ENCODE measurements at places on chromosomes 5 and 9. TPM values are rescaled to one million over a fixed set of nuclear protein-coding genes. Genes with fewer than 3 reads are reported as not detected.

- H3K4me3 ChIP-seq: no peak overlapping the region
- H3K36me3 ChIP-seq: no peaks in the 10 kb centered on the region
- H3K4me1 ChIP-seq: peaks cover 4% of the 10 kb centered on the region
- no peaks in the 10 kb centered on the region for H3K27me3 ChIP-seq
- no peak overlapping the region for H3K27ac ChIP-seq
Observed at GRCh38 chr9:90958328-90958727, 156.7 kb downstream of the SYK start.

DNA sequence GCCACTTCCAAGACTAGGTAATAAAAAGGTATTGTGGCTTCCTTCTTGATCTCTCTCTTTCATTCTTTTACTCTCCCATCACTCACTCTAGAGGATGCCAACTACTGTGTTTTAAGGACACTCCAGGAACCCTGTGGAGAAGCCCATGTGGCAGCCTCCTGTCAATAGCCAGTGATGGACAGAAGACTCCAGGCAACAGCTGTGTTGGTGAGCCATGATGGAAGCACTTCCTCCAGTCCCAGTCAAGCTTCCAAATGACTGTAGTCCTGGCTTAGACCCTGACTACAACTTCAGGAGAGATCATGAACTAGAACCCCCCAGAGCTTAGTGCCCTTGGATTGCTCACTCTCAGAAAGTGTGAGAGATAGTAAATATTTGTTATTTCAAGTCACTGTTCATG, 123.9 kb downstream of the PPP2R2B start:
- H3K27ac ChIP-seq: no peak overlapping the region
- no peaks in the 10 kb centered on the region for H3K27me3 ChIP-seq

The SLC38A9 gene
- total RNA-seq: 40.6 TPM

GRCh38 chr5:168339109-168339771, 47.8 kb downstream of the WWC1 start:
- H3K36me3 ChIP-seq: peaks cover 4% of the 10 kb centered on the region
- no peak for DNase-seq
- no peak overlapping the region for H3K4me3 ChIP-seq
- H3K27ac ChIP-seq: peak overlapping the region; percentile 76
- no peaks in the 10 kb centered on the region for H3K27me3 ChIP-seq

- no peaks in the 10 kb centered on the region for H3K4me1 ChIP-seq
- H3K4me3 ChIP-seq: no peak overlapping the region
- H3K27ac ChIP-seq: no peak overlapping the region
- H3K27me3 ChIP-seq: peaks cover 7% of the 10 kb centered on the region
- no peak for DNase-seq
Observed at GRCh38 chr5:61704289-61704688, 372.2 kb downstream of the ZSWIM6 start.

The TIGD6 gene
- 4.7 TPM for total RNA-seq

DNA sequence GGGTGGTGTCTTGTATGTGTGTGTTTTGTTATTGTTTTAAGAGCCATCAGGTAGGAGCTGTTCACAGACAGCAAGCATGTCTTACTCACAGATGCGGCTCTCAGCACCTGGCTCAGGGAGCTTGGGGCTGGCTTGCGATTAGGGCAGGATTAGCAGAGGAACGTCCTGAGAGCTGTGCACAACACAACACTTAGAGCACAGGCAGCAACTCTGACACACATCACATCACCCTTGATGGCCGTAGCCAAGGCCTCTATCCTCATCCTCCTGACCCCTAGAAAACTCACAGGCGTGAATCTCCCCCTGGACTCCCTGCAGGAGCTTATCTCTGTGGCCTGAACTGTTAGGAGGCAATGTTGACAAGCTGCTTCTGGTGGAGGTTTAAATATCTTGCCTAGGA, 7.1 kb upstream of the IL17B start:
- H3K27ac ChIP-seq: peak overlapping the region; percentile 85
- no peak overlapping the region for H3K4me3 ChIP-seq
- H3K36me3 ChIP-seq: no peaks in the 10 kb centered on the region
- H3K4me1 ChIP-seq: peaks cover 33% of the 10 kb centered on the region
- DNase-seq: no peak

GRCh38 chr5:173772384-173773059, 115.6 kb upstream of the CPEB4 start:
- no peaks in the 10 kb centered on the region for H3K36me3 ChIP-seq
- no peak for DNase-seq
- H3K4me3 ChIP-seq: no peak overlapping the region
- no peaks in the 10 kb centered on the region for H3K27me3 ChIP-seq
- H3K4me1 ChIP-seq: peaks cover 3% of the 10 kb centered on the region

The FST gene
- 12.7 TPM for total RNA-seq

GRCh38 chr5:107467137-107467932, 203.4 kb downstream of the EFNA5 start:
- peaks cover 66% of the 10 kb centered on the region for H3K4me1 ChIP-seq
- H3K36me3 ChIP-seq: no peaks in the 10 kb centered on the region
- no peak for DNase-seq

GRCh38 chr5:92283521-92283920, 900.4 kb upstream of the ARRDC3 start:
- no peaks in the 10 kb centered on the region for H3K36me3 ChIP-seq
- no peak for DNase-seq
- no peaks in the 10 kb centered on the region for H3K4me1 ChIP-seq
- no peak overlapping the region for H3K27ac ChIP-seq
- H3K27me3 ChIP-seq: no peaks in the 10 kb centered on the region
- H3K4me3 ChIP-seq: no peak overlapping the region

DNA sequence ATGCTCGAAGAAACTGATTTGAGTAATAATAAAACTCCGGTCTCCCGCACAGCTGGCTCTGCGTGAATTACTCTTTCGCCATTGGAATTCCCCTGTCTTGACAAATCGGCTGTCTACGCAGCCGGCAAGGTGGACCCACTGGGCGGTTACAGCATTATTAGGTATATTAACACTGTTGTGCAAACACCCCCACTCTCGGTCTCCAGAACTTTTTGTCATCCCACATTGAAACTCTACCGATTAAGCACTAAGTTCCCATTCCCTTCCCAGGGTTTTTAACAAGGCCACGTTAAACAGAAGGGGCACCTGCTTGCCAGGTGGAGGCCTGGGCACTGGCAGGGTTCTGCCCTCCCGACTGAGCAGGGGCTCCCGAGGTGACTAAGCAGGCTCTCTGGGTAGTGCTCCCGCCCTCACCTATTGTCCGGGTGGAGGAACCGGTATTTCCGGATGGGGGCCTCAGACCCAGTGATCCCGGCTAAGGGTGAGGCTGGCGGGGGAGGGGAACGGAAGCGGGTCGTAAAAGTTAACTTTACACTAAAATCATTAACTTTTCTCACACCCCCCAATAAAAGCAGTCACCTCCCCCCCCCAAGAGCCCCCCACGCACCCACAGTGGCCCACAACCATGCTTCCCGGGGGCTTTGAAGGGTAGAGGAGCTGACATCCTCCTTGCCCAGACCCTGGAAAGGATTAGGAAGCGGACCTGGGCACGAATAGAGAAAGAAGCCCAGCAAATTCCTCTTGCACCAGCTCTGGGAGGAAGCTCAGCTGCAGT, 53.5 kb upstream of the TJP2 start:
- peak overlapping the region; percentile 98 for H3K27ac ChIP-seq
- no peak for DNase-seq
- H3K36me3 ChIP-seq: no peaks in the 10 kb centered on the region
- H3K4me3 ChIP-seq: peak overlapping the region; percentile 91
- peaks cover 12% of the 10 kb centered on the region for H3K27me3 ChIP-seq

DNA sequence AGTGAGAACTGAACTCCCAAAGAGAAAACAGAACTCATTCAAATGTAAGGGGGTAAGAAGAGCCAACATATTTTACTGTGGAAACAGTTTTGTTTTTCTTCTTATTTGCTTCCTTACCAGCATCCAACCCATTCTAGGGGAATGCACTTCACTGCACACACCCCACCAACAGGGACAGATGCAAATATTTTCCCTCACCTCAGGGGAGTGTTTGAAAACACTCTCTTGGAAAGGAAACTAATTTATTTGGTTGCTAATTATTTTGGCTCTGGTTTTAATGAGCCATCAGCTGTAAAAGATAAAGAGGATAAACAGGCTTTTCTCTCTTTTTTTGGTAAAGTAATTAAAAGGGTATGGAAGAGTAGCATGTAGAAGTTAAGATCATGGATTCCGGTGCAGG, 413.4 kb downstream of the MAN2A1 start:
- no peak overlapping the region for H3K27ac ChIP-seq
- peaks cover 14% of the 10 kb centered on the region for H3K27me3 ChIP-seq
- no peaks in the 10 kb centered on the region for H3K36me3 ChIP-seq
- H3K4me1 ChIP-seq: peaks cover 31% of the 10 kb centered on the region

The PCDHB7 gene
- 1.6 TPM for total RNA-seq

DNA sequence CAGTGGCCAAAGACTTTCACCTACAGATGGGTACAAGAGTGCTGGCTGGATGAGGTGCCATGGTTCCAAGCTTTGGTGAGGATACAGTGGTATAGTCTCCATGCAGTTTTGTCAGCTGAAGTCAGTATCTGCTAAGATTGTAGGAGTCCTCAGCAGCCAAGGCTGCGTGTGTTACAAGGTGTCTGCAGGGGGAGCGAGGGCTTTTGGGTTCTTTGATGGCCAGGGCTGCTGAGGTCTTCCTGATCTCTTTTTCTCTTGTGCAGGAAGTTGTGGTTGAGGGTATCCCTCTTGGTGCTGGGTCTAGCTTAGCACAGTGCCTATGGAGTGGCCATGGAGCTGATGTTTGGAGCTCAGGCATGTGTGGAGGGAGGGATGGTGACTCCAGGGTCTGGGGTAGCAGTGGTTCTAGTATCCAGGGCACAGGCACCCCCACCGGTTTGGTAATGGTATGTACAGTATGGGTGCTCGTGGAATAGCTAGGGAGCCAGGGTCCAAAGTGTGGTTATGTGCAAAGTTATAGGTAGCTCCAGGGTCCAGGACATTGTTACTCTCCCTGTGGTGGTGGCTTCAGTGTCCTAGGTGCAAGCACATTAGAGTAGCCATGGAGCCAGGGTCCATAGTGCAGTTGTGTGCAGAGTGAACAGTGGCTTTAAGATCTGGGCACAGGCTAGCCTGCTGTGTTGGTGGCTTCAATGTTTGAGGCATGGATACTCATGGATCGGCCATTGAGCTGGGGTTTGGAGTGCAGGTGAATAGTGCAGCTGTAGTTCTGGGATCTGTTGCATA, 36.7 kb downstream of the CNTLN start:
- H3K4me1 ChIP-seq: peaks cover 3% of the 10 kb centered on the region
- no peak overlapping the region for H3K4me3 ChIP-seq
- H3K27ac ChIP-seq: no peak overlapping the region
- no peaks in the 10 kb centered on the region for H3K27me3 ChIP-seq
- DNase-seq: no peak

The PCDHB2 gene
- total RNA-seq: 118 TPM

DNA sequence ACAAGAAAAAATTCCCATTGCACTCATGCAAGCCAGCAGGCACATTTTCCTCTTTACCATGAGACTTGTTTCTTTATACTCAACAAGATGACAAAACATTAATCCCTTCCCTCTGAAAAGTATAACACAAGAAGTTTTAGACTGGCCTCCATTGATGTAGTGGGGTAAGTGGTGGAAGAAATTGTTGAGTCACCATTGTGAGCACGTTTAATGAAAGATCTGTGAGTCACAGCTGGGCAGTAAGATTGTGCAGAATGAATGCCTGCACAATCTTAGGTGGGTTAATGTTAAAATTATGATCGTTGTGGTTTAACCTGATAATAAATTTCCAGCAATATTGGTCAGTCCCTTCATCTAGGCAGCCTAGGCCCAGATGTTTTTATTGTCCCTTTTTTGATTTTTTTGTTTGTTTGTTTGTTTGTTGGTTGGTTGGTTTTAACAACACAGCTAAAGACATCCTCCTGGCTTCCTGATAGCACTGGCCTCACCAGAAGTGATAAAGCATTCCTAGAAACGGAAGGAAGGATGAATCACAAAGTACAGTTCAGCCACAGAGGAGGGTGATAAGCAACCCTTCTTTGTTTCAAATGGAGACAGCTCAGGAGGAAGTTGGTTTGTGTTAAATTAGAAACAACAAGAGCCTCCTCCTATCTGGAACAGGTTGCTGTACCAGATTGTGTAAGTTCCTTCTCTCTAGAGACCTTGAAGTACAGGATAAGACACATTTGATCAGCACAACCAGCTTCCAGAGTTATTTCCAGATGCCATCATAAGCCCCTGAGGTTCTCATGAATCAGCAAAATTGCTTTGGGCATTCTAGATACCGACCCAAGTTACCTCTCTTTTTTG, 40.3 kb downstream of the SLC24A2 start:
- H3K4me1 ChIP-seq: peaks cover 6% of the 10 kb centered on the region
- H3K36me3 ChIP-seq: no peaks in the 10 kb centered on the region
- H3K27ac ChIP-seq: no peak overlapping the region
- DNase-seq: no peak
- H3K4me3 ChIP-seq: no peak overlapping the region
- H3K27me3 ChIP-seq: peaks cover 10% of the 10 kb centered on the region

DNA sequence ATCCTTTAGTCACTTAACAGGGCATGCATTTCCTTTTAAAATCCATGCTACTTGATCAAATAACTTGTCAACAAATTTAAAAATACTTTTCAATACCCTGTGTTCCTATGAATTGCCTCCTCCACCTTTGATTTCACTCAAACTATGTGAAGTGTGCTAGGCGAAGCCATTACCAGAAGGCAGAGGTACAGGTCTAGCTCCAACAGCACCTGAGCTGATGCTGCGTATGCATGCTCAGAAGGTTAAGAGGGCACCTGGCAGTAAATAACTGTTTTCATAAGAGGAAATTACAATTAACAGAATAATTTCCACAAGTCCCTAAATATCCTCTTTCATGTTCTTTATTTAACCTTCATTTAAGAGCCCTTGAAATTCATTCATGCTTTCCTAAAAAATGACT, 251.8 kb downstream of the EFNA5 start:
- no peak for DNase-seq
- H3K27ac ChIP-seq: no peak overlapping the region
- no peaks in the 10 kb centered on the region for H3K27me3 ChIP-seq
- H3K4me3 ChIP-seq: no peak overlapping the region
- peaks cover 3% of the 10 kb centered on the region for H3K36me3 ChIP-seq

GRCh38 chr9:74035786-74036185, 461.3 kb upstream of the RORB start:
- no peaks in the 10 kb centered on the region for H3K36me3 ChIP-seq
- no peak for DNase-seq
- H3K4me1 ChIP-seq: peaks cover 2% of the 10 kb centered on the region
- H3K27ac ChIP-seq: no peak overlapping the region

DNA sequence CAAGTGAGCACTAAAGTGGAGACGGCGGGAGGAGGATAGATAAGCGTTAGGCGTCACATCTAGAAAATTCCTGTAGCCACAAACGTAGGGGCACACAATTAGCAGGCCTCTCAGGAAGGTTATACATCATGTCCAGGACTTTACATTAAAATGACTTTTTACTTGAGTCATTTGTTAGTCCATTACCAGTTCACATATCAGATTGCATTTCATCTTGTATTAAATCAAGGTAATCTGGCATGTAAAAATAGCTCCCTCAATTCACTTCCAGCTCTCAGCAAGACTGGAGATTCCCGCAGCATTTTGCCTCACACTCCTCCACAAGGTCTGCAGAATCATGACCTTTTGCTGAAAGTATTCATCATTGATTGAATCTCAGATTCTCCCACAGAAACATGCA, 118.8 kb downstream of the PRDM6 start:
- no peak overlapping the region for H3K4me3 ChIP-seq
- no peaks in the 10 kb centered on the region for H3K27me3 ChIP-seq
- H3K4me1 ChIP-seq: peaks cover 45% of the 10 kb centered on the region
- peak overlapping the region; percentile 95 for H3K27ac ChIP-seq
- H3K36me3 ChIP-seq: no peaks in the 10 kb centered on the region

- no peaks in the 10 kb centered on the region for H3K27me3 ChIP-seq
- no peak overlapping the region for H3K4me3 ChIP-seq
- H3K4me1 ChIP-seq: peaks cover 15% of the 10 kb centered on the region
- DNase-seq: no peak
- H3K27ac ChIP-seq: no peak overlapping the region
Observed at GRCh38 chr9:22413884-22414283, 32.7 kb upstream of the DMRTA1 start.

GRCh38 chr9:104950838-104951237, 22.9 kb upstream of the ABCA1 start:
- no peaks in the 10 kb centered on the region for H3K4me1 ChIP-seq
- no peaks in the 10 kb centered on the region for H3K36me3 ChIP-seq
- no peak for DNase-seq
